ENCODE measurements at places on chromosomes 2 and 18.

DNA sequence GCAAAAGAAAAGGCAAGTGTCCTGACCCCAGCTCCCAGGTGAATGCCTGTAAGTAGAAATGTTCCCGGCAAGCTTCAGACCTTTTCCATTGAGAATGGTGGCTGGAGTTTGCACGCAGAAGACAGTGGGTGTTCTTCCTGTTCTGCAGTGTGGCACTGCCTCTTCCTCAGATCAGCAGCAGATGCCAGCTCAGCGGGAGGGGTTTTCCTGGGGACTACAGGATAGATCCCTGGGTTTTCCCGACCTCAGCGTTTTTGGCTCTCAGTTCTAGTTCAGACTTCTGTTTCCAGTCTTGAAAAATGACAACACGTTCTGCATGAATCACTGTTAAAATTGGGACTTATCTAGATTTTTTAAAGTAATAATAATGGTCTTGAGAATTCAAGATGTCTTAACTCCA lies 39.2 kb downstream of the GRHL1 start:
- no peaks in the 10 kb centered on the region for H3K36me3 ChIP-seq
- no peaks in the 10 kb centered on the region for H3K4me1 ChIP-seq
- no peak overlapping the region for H3K4me3 ChIP-seq
- H3K27ac ChIP-seq = no peak overlapping the region
- no peaks in the 10 kb centered on the region for H3K27me3 ChIP-seq
- no peak for DNase-seq

DNA sequence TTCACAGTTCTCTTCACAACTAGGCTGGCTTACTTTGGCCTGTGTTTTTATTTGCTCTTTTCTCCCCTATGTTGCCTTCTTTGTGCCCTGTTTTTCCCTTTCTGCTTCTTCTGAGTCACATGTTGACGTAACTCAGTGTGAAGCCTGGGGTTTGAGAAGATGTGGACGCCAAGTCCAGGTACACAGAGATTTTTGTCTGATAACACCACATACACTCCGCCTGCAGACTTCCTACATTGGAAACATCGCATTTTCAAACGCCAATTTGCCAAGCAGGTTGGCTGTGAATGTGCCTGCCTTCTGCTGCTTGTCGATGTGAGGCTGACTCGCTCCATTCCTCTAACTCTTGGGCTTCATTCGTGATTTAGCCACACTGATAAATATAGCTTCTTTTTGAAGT lies 62.6 kb upstream of the FN1 start:
- H3K4me1 ChIP-seq = peaks cover 13% of the 10 kb centered on the region
- H3K36me3 ChIP-seq = no peaks in the 10 kb centered on the region
- H3K27ac ChIP-seq = peak overlapping the region; percentile 39
- no peaks in the 10 kb centered on the region for H3K27me3 ChIP-seq
- DNase-seq = no peak

- H3K4me1 ChIP-seq = no peaks in the 10 kb centered on the region
- no peak overlapping the region for H3K27ac ChIP-seq
- no peaks in the 10 kb centered on the region for H3K27me3 ChIP-seq
- no peak for DNase-seq
These were observed 76.0 kb downstream of the FAM124B start for GRCh38 chr2:224325941-224326340.

GRCh38 chr18:76932026-76932819 lies 109.9 kb downstream of the ZNF236 start:
- H3K27ac ChIP-seq = no peak overlapping the region
- H3K4me3 ChIP-seq = no peak overlapping the region
- peaks cover 50% of the 10 kb centered on the region for H3K36me3 ChIP-seq
- DNase-seq = no peak
- no peaks in the 10 kb centered on the region for H3K27me3 ChIP-seq
- H3K4me1 ChIP-seq = no peaks in the 10 kb centered on the region

- H3K4me3 ChIP-seq = no peak overlapping the region
- H3K27me3 ChIP-seq = no peaks in the 10 kb centered on the region
- H3K27ac ChIP-seq = no peak overlapping the region
- no peaks in the 10 kb centered on the region for H3K4me1 ChIP-seq
These were observed 272.9 kb downstream of the LNPK start for GRCh38 chr2:175729049-175729706.

DNA sequence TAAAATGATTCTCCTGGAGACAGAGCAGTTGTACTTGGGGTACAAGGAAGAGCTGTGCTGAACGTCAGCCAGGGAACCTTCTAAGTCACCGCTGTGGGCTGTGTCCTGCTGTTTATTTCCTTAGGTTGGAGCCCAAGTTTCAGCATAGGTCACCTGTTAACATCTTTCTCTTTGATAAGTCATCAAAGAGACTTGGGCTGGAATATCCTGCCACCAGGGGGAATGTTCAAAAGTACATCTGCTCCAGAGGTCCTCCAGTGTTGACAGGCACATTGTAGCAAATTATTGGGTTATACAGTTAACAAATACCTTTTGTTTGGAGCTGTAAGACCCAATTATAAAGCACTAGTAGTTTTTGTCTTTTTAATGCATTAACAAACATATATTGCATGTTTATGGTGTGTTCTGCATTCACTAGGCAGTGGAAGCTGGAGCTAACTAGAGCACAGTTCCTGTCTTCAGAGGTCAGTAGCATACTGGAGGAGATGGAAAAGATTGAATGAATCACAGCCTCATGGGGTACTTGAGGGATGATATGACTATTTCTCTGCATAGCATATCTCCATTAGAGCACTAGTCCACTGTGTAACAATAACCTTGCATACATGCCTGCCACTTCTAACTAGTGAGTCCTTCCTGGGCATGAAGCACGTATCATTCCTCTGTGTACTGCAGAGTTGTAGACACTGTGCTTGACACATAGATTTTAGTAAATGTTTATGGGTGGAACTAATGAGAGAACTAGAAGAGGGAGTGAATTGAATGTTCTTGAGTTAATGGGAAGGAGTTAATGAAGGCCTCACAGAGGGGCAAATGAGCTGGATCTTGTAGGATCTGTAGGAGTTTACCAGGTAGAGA lies 182.1 kb downstream of the AGAP1 start:
- no peak for DNase-seq
- H3K27ac ChIP-seq = no peak overlapping the region
- H3K4me3 ChIP-seq = no peak overlapping the region

- no peak overlapping the region for H3K27ac ChIP-seq
- no peaks in the 10 kb centered on the region for H3K27me3 ChIP-seq
- no peak overlapping the region for H3K4me3 ChIP-seq
- H3K4me1 ChIP-seq = no peaks in the 10 kb centered on the region
- no peaks in the 10 kb centered on the region for H3K36me3 ChIP-seq
- DNase-seq = no peak
These were observed 21.4 kb upstream of the TMEM177 start for GRCh38 chr2:119657466-119658145.

GRCh38 chr2:44230378-44230777 lies 44.9 kb upstream of the SLC3A1 start:
- H3K27me3 ChIP-seq = no peaks in the 10 kb centered on the region
- H3K4me1 ChIP-seq = peaks cover 14% of the 10 kb centered on the region

GRCh38 chr2:7665880-7666279 lies 748.7 kb downstream of the RNF144A start:
- no peaks in the 10 kb centered on the region for H3K36me3 ChIP-seq
- no peak overlapping the region for H3K4me3 ChIP-seq
- H3K4me1 ChIP-seq = no peaks in the 10 kb centered on the region
- no peak for DNase-seq
- no peak overlapping the region for H3K27ac ChIP-seq

DNA sequence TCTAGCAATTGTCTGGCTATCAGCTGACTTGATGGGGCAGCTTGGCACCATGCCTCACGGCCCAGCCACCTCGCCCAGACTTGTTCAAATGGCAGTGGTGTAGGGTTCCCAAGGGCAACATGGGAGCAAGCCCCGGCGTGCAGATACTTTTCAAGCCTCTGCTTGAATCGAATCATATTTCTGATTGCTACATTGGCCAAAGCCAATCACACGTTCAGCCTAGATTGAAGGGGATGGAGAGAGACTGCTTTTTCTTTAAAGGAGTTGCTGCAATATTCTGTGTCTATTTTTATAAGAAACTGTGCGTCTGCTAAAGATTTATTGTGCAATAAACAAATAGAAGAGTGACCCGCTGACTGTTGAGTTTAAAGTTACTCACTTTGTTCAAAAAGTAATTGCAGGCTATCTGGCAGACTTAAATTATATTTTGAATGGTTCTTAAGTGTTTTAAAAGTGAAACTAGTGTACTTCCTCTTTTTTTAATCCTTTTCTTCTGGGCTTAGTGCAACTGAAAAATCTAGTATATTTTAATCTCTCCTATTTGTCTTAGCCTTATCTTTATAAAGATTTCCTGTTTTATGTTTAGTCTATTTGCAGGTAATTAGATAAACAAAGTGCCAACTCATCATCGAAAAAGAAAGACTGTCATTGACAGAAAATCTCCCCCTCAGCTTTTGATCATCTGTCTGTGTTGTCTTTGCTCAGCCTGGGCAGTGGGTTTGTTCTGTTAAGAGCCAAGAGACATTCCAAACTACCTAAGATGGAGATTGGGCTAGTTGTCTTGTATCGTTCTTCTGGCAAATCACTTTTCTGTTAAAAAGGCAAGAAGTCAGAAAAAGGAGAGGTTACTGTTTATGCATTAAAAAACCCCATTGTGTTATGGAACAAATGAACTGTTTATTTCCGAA lies 156.1 kb downstream of the TPGS2 start:
- H3K27me3 ChIP-seq = no peaks in the 10 kb centered on the region
- peak; percentile 95 for DNase-seq
- peaks cover 29% of the 10 kb centered on the region for H3K4me1 ChIP-seq

GRCh38 chr2:165833156-165833555 lies 39.1 kb upstream of the GALNT3 start:
- H3K36me3 ChIP-seq = no peaks in the 10 kb centered on the region
- peaks cover 23% of the 10 kb centered on the region for H3K4me1 ChIP-seq
- DNase-seq = no peak
- H3K4me3 ChIP-seq = no peak overlapping the region
- no peaks in the 10 kb centered on the region for H3K27me3 ChIP-seq
- H3K27ac ChIP-seq = peak overlapping the region; percentile 59

- H3K4me1 ChIP-seq = no peaks in the 10 kb centered on the region
- H3K27me3 ChIP-seq = no peaks in the 10 kb centered on the region
- H3K4me3 ChIP-seq = no peak overlapping the region
- H3K27ac ChIP-seq = no peak overlapping the region
- H3K36me3 ChIP-seq = no peaks in the 10 kb centered on the region
These were observed 86.5 kb downstream of the LIPG start for GRCh38 chr18:49648326-49648725.

DNA sequence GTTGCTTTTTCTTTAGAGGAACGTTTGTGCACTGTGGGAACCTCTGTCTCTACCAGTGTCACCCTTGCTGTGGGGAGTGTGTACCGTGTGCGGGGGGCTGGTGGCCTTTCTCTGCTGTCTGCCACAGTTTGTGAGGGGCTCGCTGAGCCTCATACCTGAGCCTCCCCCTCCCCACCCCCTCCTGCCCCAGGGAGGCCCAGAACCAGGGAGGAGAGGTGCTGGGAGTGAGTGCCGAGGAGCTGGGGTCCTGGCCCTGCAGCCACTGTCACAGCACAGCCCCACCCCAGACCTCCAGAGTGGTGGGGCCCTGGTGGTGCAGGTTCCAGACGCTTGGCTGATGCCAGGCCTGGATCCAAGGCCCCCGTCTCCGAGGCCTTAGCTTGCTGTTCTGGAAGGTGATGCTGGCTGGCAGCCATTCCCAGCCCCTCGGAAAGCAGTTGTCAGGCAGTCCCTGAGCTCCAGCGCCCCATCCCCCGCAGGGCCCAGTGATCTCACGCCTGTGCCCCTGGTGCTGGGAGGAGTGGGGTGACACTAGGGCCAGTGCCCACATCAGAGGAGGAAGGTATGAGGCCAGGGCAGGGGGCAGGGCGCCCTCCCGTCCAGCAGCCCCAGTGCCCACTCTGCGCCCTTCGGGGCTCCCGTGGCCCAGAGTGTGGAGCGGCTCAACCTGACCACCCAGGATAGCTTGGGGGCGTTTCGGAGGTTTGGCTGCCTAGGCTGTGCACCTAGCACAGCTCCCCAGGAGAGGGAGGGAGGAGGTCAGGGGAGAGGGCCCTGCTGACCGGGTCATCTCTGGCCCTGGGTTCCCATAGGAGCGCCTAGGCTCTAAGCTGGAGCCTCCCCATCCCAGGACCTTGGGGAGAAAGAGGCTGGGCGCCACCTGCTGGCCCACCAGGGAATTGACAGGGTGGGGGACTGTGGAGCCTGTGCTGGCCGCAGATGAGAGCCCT lies 53.0 kb upstream of the ALPP start:
- no peak overlapping the region for H3K4me3 ChIP-seq
- H3K36me3 ChIP-seq = no peaks in the 10 kb centered on the region
- no peaks in the 10 kb centered on the region for H3K27me3 ChIP-seq

- no peaks in the 10 kb centered on the region for H3K4me1 ChIP-seq
- no peak overlapping the region for H3K4me3 ChIP-seq
- no peak overlapping the region for H3K27ac ChIP-seq
- H3K36me3 ChIP-seq = no peaks in the 10 kb centered on the region
- DNase-seq = no peak
These were observed 584.0 kb upstream of the CHAC2 start for GRCh38 chr2:53183581-53183980.

- H3K27ac ChIP-seq = no peak overlapping the region
- no peaks in the 10 kb centered on the region for H3K36me3 ChIP-seq
- H3K27me3 ChIP-seq = no peaks in the 10 kb centered on the region
- H3K4me3 ChIP-seq = no peak overlapping the region
- DNase-seq = no peak
These were observed 843.2 kb upstream of the FANCL start for GRCh38 chr2:59084326-59084725.

DNA sequence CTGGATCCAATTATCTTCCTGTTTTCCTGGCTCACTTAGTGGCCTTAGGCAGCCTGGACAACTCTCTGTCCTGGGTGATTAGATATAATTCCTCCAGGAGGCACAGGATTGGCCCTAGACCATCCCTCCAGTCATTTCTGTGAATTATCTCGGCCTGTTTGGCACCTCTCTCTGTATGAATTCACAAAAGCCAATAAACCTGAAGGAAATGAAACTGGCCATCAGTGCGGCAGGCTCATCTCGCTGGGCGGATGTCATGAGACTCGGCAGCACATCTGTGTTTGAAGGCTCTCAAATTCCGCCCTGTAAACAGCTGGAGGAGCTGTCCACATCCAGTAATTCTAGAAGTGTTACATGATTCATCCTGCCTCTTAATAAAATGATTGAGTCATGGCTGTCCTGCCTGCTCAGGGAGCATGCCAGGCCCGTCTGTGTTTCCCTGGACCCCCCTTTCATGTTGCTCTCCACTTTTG lies 38.6 kb downstream of the ACOXL start:
- DNase-seq = no peak
- H3K4me1 ChIP-seq = no peaks in the 10 kb centered on the region
- H3K27me3 ChIP-seq = peaks cover 31% of the 10 kb centered on the region
- no peak overlapping the region for H3K4me3 ChIP-seq
- H3K36me3 ChIP-seq = no peaks in the 10 kb centered on the region
- H3K27ac ChIP-seq = no peak overlapping the region

- H3K4me3 ChIP-seq = no peak overlapping the region
- H3K27me3 ChIP-seq = no peaks in the 10 kb centered on the region
- DNase-seq = no peak
- peak overlapping the region; percentile 47 for H3K27ac ChIP-seq
- no peaks in the 10 kb centered on the region for H3K36me3 ChIP-seq
These were observed 82.0 kb downstream of the MREG start for GRCh38 chr2:215931256-215931903.

GRCh38 chr18:65523461-65523860 lies 227.4 kb upstream of the CDH7 start:
- no peaks in the 10 kb centered on the region for H3K36me3 ChIP-seq
- no peak overlapping the region for H3K27ac ChIP-seq
- H3K27me3 ChIP-seq = no peaks in the 10 kb centered on the region
- no peak overlapping the region for H3K4me3 ChIP-seq
- no peaks in the 10 kb centered on the region for H3K4me1 ChIP-seq
